Omental fat pad (tissue), 4 donors: ENCODE measurements at places on chromosomes 11 and 22. TPM values are rescaled to one million over a fixed set of nuclear protein-coding genes. Genes with fewer than 3 reads are reported as not detected.

The PKDREJ gene
- total RNA-seq: not detected

GRCh38 chr11:4194889-4195288 lies 100.3 kb downstream of the RRM1 start:
- DNase-seq: no peak

GRCh38 chr11:68447015-68447801 lies 13.3 kb upstream of the PPP6R3 start:
- DNase-seq: peak; percentile 54

DNA sequence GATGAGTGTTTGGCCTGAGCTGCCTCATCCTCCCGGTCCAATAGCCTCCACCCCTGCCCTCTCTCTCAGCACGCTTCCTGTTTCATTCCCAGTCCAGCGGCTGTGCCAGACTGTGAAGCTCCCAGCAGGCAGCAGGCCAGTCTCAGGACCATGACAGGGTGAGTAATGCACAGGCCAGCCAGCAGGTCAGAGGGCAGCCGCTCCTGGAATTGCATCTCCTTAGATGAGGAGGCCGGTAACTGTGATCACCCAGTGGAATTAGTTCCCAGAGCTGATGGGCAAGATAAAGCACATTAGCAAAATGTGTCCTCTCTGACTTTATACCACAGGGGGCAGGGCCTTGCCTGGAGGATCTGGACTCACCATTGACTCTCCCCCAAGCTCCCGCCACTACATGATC lies 251.2 kb downstream of the ETS1 start:
- no peak for DNase-seq

GRCh38 chr22:19201869-19202798 lies 23.6 kb upstream of the SLC25A1 start:
- no peak for DNase-seq

- no peak for DNase-seq
These were observed 194.3 kb downstream of the OPCML start for GRCh38 chr11:133337951-133338418.

GRCh38 chr11:65437436-65438227 lies 15.0 kb downstream of the NEAT1 start:
- peak; percentile 20 for DNase-seq

DNA sequence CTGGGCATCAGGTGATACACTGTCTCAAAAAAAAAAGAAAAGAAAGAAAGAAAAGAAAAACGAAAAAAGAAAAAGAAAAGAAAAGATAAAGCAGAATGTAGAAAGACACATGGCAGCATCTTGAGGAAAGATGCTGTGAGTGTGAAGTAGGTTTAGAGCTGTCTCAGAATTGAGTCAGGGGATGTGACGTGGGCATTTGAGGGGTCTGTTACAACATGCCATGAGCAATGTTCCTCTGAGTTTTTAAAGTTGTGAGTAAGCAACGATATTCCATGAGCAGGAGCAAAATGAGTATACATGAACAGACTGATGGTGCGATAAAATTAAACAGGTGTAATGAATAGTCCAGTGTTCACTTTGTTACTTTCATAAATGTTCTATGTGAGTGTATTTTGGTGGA lies 11.3 kb upstream of the QSER1 start:
- DNase-seq: no peak

GRCh38 chr11:23990346-23991164 lies 506.3 kb upstream of the LUZP2 start:
- DNase-seq: no peak

- DNase-seq: no peak
These were observed 125.1 kb downstream of the SERGEF start for GRCh38 chr11:17887779-17888178.
